ENCODE measurements at places on chromosomes 5 and 9.

GRCh38 chr5:31213705-31214121, 20.2 kb downstream of the CDH6 start:
- DNase-seq, result no peak

- no peak for DNase-seq
These were observed 42.9 kb upstream of the TRIM32 start for GRCh38 chr9:116644091-116644688.

DNA sequence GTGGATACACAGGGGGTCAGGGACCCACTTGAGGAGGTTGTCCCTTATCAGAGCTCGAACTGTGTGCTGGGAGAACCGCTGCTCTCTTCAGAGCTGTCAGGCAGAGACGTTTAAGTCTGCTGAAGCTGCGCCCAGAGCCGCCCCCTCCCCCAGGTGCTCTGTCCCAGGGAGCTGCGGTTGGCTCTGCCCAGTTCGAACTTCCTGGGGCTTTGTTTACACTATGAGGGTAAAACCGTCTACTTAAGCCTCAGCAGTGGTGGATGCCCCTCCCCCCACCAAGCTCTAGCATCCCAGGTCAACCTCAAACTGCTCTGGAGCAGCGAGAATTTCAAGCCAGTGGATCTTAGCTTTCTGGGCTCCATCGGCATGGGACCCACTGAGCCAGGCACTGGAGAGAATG, 15.9 kb downstream of the SRD5A1 start:
- DNase-seq, result no peak

DNA sequence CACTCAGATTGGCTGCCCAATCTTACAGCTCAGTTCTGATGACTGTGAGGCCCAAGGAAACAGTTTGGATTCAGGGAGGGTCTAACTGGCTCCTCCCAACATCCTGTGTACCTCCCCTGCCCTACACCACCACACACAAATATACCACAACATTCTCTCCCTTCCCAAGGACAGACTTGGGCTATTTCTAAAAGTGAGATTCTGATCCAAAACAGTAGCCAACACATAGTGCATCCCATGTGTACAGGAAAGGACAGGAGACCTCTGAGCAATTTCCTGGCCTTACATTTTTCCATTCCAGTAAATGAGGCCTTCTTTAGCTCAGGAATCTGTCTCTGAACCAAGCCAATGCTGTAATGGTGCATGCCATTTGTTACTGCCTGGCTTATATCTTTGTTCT, 20.8 kb downstream of the ZNF366 start:
- DNase-seq, result no peak

- DNase-seq, result no peak
These were observed 73.7 kb downstream of the PCDH1 start for GRCh38 chr5:141804475-141804874.

DNA sequence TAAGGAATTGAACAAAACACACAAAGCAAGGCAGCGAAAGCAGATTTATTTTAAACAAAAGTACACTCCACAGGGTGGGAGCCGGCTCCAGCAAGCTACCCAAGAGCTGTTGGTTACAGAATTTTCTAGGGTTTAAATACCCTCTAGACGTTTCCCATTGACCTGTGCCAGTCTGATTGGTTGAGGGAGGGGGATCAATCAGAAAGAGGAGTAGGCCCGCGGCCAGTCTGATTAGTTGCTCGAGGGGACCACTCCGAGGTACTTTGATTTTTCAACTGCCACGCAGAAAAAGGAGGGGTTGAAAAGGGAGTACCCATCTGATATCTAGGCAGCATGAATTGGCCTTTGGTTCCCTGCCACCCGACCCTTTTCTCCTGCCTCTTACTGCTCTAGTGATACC, 998 bp downstream of the SRP19 start:
- no peak for DNase-seq

DNA sequence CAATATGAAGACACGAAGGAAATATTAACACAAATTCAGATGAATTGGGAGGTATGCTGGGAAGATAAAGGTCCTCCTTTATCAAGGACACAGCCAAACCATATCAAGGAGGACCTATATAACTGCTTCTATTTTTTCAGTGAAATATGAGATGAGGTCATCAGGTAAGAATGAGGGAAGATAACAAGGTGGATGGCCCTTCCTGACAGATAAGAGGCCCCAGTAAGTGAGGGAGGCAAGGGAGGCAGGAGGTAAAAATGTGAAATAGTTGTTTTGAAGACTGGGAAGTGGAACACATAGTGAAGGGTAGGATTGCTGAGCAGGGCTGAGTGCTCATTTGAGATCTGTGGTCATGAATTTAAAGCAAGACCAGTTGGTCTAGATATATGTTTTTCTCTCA, 60.0 kb upstream of the FOXE1 start:
- no peak for DNase-seq

DNA sequence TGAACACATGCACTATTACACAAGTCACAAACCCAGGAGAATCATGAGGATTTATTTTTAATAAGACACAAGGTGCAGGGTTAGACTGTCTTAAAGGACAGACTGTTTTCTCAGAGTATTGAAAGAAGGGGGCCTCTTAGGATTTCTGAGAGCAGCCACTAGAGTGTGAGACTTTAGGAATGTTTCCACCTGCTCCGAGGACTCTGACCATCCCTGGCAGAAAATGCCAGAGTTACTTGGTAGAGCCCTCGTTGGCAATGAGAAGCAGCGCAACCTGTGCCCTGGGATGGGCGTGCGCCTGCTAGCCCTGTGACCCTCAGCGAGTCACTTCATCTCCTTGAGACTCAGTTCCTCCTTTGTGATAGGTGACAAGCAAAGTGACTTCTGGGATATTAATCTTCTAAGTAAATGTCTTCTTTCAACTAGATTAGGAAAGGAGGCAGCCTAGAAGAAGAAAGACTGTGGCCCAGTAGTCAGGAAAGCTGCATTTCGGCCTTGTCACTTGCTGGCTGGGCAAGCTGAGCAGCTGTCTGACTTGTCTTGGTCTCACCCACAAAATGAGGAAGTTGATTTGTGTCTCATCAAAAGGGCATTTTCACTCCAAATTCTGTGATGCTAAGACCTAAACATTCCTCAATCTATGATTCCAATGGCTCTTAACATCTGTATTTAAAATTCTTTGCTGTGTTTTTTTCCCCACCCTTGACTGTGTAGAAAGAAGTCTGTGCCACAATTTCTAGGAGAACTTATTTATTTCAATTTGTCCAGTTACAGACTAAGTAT, 60.5 kb downstream of the PTCD2 start:
- no peak for DNase-seq

DNA sequence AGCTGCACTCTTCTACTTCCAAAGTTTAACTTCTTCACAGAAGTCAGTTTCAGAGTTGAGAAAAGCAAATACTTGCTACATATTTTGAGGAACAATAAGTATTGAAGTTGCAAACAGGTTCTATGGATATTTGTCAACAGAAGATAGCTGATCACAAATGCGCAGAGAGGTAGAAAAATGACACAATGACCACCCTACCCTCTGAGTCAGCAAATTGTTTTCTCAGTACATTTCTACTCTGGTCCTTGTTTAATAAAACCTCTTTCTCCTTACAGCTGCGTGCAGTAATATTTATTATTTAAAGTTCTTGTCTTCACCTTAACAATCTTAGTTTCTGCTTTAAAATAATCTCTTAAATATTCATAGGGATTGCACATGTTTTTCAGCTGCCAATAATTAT, 855.1 kb upstream of the CTNND2 start:
- DNase-seq, result no peak

GRCh38 chr9:8382777-8383527, 583.4 kb upstream of the DMAC1 start:
- DNase-seq, result no peak

Measured in stimulated activated CD4-positive, alpha-beta T cell treated with anti-CD3 and anti-CD28 coated beads, Interleukin-15, amount 100 ng/mL, for 1 hour (primary cell).